Mesothelial cell of epicardium (in vitro differentiated cells): ENCODE measurements at places on chromosomes 12 and 14. TPM values are rescaled to one million over a fixed set of nuclear protein-coding genes. Genes with fewer than 3 reads are reported as not detected.

GRCh38 chr12:11886339-11886738 lies 184.4 kb upstream of the BCL2L14 start:
- DNase-seq: no peak

DNA sequence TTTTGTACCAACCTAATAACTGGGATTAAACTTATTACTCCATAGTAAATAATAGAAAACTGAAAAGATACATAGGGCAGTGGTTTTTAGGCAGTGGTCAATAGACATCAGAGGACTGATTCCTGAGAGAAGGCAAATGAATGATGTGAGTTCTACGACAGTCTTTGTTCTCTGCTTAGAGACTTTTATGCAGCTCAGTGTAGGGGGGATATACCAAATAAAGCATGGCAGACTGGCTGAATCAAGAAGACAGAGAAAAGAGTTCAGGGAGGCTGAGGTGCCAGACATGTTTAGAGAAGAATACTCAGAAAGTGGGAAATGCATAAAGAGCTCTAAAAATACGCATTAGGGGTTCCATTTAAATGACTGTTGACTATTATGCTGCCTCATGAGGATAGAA lies 320.8 kb upstream of the FAR2 start:
- no peak for DNase-seq

GRCh38 chr14:25929881-25930615 lies 667.8 kb downstream of the NOVA1 start:
- no peak for DNase-seq

GRCh38 chr14:104898870-104899510 lies 25.7 kb upstream of the PLD4 start:
- no peak for DNase-seq

- DNase-seq: no peak
These were observed 14.1 kb downstream of the OTUB2 start for GRCh38 chr14:94040247-94040646.

GRCh38 chr14:78028471-78028870 lies 141.7 kb upstream of the NRXN3 start:
- no peak for DNase-seq

DNA sequence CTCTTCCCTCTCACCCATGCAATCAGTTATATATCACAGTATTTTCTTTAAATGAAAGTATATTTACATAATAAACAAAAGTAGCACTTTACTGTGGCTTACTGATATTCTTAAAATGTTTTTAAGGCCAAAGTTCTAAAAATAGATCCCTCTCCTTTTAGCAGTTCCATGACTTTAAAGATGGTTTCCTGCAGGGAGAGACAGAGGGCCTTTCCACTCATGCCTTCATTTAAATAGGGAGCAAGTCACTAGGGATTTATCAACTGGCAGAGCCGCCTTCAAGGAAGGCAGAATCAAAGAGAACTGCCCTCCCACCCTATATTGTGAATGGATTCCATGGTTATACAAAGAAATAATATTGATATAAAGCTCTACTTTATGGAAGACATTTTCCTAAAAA lies 55.5 kb downstream of the DUSP16 start:
- no peak for DNase-seq

DNA sequence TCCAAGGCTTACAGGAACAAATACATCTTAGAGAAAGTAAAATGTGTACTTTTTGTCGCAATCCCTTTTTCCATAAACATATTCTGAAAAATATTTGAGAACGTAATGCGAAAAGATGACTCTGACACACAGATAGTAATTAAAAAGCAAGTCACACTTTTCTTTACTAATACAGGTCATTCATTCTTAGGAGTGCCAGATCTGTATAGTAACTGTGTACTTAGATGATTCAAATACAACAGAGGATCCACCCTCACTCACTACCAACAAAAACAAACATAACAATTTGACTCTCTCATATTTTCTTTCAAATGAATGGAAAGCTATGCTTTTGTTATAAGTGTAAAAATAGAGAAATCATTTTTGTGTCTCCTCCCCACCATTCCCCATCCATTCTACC lies 795.4 kb downstream of the SLC6A15 start:
- DNase-seq: no peak

- no peak for DNase-seq
These were observed 27.1 kb upstream of the CLMN start for GRCh38 chr14:95346820-95347219.

GRCh38 chr14:104641753-104642539 lies 37.4 kb upstream of the TMEM179 start:
- no peak for DNase-seq

GRCh38 chr14:95058491-95058890 lies 98.8 kb downstream of the DICER1 start:
- no peak for DNase-seq

- DNase-seq: no peak
These were observed 69.3 kb upstream of the KCNJ8 start for GRCh38 chr12:21843795-21844194.

DNA sequence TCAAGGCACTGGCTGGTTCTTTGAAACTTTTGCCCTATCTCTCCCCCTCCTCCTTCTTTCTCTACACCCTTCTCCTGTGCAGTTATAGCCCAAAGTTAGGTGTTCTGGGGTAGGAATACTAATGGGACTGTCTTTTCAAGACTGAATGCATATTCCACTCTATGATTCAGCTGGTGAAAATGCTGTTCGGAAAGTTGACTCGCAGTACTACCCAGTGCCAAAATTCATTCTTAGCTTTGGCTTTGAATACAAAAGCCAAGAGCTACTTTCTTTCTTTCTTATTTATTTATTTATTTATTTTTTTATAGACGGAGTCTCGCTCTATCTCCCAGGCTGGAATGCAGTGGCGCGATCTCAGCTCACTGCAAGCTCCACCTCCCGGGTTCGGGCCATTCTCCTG lies 249.2 kb downstream of the ETNK1 start:
- no peak for DNase-seq

DNA sequence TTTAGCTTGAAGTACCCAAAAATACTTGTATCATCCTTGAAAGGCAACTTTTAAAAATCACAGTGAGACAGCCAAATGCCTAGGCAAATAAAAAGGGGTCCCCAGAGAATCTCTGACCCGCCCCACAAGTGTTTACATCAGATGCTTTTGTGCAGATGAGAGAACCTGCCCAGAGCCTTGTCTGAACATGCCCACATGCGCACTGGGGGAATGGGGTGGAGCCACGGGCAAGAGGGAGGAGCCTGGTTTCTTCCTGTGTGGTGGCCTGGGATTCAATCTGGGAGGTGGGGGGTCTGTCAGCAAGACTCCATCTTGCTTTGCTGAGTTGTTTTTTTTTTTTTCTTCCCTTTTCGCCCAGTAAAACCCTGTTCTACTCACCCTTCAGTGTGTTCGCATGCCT lies 381.7 kb upstream of the CCDC196 start:
- no peak for DNase-seq

DNA sequence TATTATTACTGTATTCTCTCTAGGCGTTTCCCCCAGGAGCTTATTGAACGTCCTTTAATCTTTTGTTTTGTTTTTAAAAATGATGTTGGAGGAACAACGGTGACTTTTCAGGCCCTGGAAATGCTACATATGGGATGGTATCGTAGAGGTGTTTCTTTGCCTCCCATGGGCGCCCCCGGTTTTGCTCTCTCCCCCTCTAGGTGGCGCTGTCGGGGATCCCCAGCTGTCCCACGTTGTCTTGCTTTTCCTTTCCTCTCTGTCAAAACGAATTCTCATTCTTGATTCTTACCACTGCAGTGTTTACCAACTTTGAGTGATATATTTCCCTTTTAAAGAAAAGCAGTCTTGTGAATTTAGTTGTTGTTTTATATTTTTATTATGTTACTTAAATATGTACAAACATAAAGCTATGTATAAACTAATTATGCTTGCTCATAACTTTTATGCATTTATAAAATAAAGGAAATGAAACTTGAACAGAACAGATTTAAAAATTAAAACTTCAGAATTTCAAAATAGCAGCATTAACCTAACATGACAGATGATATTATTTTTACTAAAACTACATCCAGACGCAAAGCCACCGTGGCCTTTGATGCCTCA lies 171.9 kb downstream of the RGS6 start:
- peak; percentile 42 for DNase-seq

DNA sequence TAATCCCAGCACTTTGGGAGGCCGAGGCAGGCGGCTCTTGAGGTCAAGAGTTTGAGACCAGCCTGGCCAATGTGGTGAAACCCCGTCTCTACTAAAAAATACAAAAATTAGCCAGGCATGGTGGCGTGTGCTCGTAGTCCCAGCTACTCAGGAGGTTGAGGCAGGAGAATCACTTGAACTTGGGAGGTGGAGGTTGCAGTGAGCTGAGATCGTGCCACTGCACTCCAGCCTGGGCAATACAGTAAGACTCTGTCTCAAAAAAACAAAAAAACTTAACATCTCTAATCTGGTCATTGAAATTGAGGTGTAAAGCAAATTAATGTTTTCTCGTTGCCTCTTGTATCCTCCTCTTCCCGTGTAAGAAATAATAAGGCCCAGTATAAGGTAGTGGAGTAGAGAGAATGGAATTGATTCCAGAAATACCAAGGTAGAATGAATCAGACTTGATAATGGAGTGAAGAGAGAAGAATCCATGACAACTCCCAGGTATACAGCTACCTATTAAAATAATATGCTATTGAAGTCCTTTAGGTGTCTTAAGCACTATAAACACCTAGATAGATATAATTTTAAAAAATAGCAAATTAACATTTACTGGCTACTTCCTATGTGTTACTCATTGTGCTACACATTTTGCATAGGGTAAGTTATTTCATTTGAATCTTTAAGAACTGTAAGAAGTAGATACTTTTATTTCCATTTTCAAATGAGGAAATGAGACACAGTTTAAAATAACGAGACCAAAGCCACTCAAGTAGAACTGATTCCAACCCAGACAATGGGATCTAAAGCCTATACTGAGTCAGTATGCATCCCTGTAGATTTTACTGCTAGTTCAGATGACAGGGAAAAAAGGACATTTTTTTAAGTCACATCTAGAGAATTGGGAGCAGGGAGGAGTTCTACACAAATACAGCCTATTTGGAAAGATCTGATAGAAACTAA lies 23.2 kb downstream of the RAP1B start:
- no peak for DNase-seq

DNA sequence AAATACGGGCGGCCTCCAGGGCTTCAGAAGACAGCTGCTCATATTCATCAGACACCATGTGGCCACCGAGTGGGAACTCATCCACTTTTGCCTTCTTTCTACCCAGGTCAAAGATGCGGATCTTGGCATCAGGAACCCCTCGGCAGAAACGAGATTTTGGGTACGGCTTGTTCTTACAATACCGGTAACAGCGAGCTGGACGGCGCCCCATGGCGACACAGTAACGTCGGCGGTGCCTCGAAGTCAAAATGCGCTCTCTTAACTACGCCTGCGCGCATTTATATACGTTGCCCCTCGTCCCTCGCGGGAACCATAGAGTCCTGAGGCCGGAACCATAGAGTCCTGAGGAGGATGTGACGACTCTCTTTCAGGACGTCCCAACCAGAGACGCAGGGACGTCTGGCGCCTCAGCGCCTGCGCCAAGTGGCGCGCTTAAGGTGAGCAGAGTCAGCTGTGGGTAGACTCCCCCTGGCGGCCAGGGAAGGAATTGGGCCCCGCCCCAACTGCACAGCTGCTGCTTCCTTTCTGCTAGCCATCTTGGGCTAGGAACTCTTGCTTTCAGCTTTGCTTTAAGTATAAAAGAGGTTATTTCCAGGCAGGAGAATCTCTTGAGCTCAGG lies at the start of gene RPL10L:
Gene RPL10L, minus strand, starts transcription at position 256 of the 619 bp plus-strand sequence. Its CDS starts 45 bp downstream, at position 211.
- DNase-seq: no peak

GRCh38 chr14:85528897-85529631 lies 880 bp upstream of the FLRT2 start:
- no peak for DNase-seq

DNA sequence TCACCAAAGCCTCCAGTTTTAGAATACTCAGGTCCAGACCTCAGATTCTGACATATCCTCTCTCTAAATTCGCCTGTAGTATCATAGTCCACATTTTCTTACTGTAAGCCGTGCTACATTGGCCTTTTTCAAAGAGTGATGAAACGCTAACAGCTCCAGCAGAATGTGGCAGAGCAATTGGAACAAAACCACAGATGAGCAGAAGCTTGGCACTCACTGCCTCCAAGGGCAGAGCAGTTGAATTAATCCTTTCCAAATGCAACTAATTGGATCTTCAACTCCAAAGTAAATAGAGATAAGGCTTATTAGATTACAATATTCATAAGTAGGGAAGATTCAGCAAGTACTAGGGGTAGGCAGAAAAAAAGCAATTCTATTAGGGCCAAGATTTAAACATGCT lies 128.3 kb downstream of the SLC35F4 start:
- DNase-seq: no peak

- DNase-seq: no peak
These were observed 290.8 kb upstream of the NOVA1 start for GRCh38 chr14:26888592-26888991.

DNA sequence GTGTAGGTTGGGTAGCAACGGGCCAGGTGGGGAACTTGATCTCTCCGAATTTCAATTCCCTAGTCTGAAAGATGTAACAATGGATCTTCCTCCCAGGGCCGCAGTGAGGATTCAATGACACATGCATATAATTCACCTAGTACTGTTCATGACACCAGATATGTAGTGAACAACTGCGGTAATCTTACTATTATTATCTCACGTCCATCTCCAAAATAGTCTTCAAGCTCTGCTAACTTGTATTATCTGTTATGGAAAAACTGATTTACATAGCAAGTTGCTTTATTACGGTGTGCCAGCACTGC lies 26.4 kb downstream of the MOK start:
- DNase-seq: no peak

DNA sequence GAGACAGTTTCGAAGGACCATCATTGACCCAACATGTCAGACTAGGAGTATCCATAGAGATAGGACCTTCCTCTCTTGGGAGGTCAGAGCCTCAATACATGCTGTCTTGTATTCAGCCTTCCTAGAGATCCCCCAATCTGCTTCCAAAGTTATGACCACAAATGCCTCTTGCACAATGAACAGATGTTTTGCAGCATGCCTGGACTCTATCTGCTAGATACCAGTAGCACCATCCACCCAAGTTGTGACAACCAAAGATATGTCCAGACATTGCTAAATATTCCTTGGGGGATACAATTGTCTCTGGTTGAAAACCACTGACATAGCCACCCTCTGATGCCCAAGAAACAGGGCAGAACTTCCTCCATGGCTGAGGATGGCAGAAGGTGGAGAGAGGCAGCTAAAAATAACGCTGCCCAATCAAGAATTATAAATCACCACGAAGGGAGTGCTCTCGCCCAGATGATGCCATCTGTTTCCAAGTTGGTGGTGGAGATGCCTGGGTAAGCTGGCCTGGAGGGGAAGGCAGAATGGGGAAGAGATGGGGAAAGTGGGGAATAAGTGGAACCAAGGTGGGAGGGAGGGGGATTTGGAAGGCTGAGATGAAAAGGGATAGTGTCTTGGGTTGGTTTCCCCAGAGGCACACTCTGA lies 42.9 kb upstream of the NOS1 start:
- DNase-seq: no peak

GRCh38 chr12:10158406-10158805 lies 13.5 kb downstream of the OLR1 start:
- no peak for DNase-seq

The NACA gene
- total RNA-seq: 919 to 987 TPM (median 980 TPM) in 3 replicates

The TMEM30B gene
- total RNA-seq: 10.1 to 11.2 TPM (median 10.6 TPM) in 3 replicates

The ABCC9 gene
- total RNA-seq: 1.00 to 1.6 TPM (median 1.4 TPM) in 3 replicates

The B3GNT4 gene
- total RNA-seq: 0.20 to 0.51 TPM (median 0.20 TPM) in 3 replicates

The TAS2R43 gene
- 1.9 to 2.9 TPM (median 2.2 TPM) in 3 replicates for total RNA-seq

The KERA gene
- 0.09 TPM in 1 of 3 replicates, not detected in the others for total RNA-seq

The CLEC4E gene
- not detected in 3 replicates for total RNA-seq

The SCNN1A gene
- 20.1 to 21.5 TPM (median 20.3 TPM) in 3 replicates for total RNA-seq

The CD4 gene
- 2.9 to 3.9 TPM (median 3.8 TPM) in 3 replicates for total RNA-seq

The KRT7 gene
- 85.5 to 90.3 TPM (median 86.6 TPM) in 3 replicates for total RNA-seq

The DNAJC22 gene
- 13.2 to 15.3 TPM (median 14.4 TPM) in 3 replicates for total RNA-seq

The MYH6 gene
- not detected in 3 replicates for total RNA-seq

The DBX2 gene
- total RNA-seq: not detected in 3 replicates

The NDRG2 gene
- 104 to 105 TPM (median 104 TPM) in 3 replicates for total RNA-seq
